ENCODE measurements at places on chromosomes 16 and 17.

GRCh38 chr17:5580969-5581368 is 3.3 kb downstream of the NLRP1 start:
- no peak for DNase-seq

GRCh38 chr17:12983991-12984884 is 33.6 kb downstream of the ELAC2 start:
- peak; percentile 34 for DNase-seq

DNA sequence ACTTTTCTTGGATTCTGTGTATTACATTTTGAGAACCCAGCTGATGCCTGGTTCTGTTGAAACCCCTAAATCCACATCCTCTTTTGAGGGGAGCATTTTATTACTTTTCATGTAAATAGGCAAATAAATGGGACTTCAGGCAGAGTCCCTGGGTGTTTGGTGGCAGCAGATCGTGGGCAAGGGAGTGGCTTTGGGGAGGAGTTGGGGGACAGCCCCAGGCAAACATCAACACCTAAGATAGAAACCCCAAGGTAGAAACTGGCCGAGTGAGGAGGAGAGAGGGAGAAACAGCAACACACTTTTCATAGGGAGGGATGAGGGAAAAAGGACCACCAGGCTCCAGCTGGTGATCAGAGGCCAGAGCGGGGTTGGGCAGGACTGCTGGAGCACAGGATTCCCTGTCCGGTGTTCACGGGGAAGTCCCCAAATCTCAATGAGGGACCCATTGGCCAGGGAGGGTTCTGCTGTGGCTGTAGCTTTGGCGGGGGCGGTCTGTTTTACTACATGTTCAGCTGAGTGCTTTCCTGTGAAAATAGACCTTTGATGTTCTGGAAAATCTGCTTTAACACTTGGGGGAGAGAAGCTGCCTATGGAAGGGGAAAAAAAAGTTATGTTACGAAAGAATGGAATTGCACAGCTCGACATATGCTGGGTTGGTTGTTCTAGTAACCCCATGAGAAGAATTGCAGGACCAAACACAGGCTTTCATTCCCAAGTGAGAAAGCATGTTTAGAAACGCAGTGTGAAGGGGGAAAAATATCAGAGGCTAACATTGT is 46.6 kb downstream of the MSI2 start:
- no peak for DNase-seq

DNA sequence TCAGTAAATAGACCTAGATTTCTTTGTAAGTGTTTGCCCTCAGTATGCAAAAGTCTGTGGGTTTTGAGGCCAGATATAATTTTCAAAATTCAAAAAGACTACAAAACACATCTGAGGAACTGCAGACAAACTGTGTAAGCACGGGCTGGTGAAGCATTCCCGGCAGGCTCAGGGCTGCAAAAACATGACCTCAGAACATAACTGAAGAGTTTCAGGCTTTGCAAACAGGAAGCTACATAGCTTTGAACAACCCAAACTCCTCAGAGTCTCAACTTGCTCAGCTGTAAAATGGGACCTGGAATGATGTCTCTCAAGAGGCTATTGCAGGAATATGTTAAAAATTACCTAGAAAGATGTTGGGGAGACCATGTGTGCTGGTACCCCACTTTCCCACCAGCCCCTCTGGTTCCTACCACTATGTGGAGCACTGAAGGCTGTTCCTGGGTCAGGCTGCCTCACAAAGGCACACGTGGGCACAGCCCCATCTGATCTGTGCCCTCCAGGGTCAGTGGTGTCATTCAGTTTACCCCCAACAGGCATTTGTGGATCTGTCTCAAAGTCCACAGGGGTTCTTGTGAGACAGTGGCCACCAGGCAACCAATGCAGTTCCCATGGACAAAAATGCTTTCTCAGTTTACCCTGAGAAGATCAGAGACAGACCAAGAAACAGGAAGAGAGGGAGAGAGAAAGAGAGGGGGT is 72.9 kb downstream of the CREBBP start:
- DNase-seq, result no peak

DNA sequence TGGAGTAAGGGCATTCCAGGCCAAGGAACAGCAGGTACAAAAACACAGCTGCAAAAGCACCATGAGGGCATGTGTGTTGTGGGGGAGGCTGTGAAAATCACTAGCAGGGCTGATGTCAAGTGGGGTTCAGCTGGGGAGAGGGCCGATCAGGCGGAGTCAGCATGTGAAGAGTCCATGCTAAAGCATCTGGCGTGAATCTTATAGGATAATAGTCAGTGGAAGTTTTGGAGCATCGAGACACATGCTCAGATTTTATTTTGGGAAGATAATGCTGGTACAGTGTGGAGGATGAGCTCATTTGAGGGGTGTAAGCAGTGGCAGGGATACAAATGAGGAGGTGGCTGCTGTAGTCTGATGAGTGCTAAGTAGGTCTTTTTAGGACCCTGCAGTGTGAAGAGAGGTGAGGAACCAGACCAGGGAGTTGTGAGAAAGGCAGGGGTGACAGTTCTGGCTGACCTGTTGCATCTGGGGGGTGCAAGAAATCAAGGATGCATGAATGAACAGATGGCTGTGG is 30.3 kb downstream of the MMD start:
- DNase-seq, result no peak

GRCh38 chr17:43799047-43799446 is 18.8 kb downstream of the CFAP97D1 start:
- no peak for DNase-seq

DNA sequence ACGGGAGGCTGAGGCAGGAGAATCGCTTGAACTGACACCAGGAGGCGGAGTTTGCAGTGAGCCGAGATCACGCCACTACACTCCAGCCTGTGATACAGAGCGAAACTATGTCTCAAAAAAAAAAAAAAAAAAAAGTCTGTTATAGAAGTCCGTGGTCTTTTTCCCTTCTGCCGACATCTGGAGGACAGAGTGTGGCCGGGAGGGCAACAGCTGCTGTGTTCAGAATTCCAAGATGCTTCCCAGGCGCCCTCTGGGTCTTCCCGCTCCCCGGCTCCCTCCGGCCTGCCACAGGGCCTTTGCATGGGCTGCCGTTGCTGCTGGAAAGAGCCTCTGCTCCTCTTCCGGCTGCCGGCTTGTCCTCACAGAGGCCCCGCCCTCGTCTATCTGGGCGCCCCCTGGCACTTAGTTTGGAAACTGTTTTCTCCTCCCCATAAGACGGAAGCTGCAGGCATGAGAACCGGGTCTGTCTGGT is 2.4 kb upstream of the CACNA1H start:
- peak; percentile 57 for DNase-seq

DNA sequence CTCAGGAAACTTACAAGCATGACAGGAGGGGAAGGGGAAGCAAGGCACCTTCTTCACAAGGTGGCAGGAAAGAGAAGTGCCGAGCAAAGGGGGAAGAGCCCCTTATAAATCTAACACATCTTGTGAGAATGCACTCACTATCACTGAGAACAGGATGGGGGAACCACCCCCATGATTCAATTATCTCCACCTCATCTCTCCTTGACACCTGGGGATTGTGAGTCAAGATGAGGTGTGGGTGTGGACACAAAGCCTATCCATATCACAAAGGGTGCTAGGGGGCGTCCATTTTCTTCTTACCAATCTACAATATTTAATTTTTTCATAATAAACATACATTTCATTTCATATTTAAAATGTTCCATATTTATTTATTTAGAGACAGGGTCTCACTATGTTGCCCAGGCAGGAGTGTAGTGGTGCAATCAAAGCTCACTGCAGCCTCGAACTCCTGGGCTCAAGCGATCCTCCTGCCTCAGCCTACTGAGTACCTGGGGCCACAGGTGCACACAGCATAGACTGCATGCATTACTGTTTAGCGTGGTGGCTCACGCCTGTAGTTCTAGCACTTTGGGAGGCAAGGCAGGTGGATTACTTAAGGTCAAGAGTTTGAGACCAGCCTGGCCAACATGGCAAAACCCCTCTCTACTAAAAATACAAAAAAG is 26.5 kb upstream of the FAAP100 start:
- no peak for DNase-seq

- peak; percentile 69 for DNase-seq
Measured at GRCh38 chr17:59521465-59522126, 43.8 kb upstream of the DHX40 start.

DNA sequence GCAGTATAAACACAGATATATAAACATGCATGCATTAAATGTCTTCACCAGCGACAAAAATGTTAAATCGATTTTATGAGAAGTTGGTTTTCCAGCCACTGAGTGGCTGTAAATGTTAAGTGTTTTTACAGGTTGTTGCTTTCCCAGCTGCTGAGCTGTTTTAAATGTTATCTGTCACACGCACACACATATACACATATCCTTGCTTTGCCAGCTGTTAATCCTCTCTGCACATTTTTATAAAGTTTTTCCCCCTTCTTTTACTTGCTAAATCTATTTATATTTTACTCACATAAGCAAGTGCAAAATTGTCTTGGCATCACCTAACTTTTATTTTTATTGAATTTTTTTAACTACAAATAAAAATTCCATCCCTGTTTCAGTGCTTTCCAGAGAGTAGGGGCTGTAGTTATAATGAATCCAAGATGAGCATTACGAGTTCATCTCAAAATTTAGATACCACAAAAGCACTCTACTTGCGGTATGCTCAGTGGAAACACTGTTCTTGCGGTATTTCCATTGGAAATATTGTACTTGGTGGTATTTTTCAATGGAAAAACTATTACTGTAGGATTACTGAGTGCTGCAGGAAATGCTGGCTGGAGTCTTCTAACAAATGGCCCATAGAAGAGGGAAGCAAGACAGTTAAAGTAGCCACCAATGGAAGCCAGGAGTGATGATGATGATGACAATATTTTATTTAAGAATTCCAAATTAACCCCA is 124.9 kb upstream of the KCNJ16 start:
- DNase-seq, result peak; percentile 61

GRCh38 chr17:80023481-80024205 is 12.0 kb downstream of the TBC1D16 start:
- peak; percentile 17 for DNase-seq

DNA sequence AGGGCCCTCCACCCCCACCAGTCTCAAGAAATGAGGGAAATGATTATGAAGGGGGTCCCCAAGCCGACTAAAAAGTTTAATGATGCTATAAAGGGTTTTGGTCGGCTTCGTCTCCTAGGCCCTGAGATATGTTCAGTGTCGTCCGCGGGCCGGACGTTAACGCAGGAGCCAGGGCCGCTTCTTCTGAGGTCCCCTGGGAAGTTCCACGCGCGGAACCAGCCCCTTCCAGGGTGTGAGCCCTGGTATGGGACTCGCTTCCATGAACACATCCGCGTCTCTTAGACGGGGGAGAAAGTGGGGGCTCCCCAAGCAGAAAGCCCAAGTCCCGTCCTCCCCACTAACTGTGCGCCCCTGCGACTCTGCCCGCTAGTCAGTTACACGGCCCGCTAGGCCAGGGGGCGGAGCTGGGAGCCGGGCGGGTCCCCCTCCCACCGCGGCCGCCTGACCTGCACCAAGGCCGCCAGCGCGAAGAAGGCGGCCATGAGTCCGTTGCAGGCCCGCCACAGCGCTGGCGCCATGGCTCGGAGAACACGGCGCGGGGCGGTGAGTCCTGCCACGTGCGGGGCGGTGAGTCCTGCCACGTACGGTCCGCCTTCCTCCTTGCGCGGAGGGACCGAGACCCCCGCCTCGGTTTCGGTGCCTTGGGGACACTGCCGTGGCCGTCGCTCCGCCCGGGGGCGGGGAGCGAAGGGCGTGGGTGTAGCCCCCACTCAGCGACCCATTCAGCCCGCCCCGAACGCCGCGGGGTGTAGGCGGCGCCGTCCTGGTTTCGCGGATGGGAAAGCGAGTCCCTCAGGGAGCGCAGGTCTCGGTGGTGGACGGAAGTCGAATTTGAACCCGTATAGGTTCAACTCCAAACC is at the start of gene TMEM220:
Gene TMEM220, minus strand, starts transcription at position 690 of the 860 bp plus-strand sequence. Its CDS starts 172 bp downstream, at position 518.
- DNase-seq, result peak; percentile 81

GRCh38 chr17:700504-701094 is 14.0 kb downstream of the VPS53 start:
- peak; percentile 60 for DNase-seq

- DNase-seq, result no peak
Measured at GRCh38 chr17:82799591-82799990, 40.2 kb downstream of the ZNF750 start.

DNA sequence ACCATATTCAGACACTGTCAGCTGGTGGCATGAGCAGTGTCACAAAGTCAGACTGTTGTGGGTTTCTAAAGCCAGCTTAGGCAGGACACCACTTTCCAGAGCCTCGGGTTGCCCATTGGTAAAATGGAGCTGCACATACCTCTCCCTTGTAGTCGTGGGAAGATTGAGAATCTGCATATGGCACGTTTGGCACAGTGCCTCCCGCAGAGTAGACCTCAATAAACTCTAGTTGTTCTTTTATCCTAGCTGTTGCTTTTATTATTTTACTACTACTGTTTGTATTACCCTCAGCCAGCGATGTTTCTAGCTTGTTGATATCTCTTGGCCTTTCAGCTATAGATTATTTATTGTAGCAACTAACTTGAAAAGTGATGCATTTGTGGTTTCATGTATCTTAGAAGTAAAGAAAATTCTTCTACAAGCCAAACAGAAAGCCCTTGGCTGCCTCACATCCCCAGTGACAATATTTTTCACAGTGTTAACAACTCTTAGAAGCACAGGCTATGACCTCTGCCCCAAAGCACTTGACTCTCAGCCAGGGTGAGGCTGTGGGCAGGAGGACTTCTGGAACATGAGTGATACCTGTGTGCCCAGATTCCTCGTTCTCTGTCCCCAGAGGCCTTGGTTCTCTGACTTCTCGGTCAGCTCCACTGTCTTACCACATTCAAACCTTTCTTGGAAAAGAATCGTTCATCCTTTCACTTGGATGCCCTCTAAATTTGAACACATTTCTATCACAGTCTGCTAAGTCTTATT is 351.6 kb downstream of the SNX29 start:
- DNase-seq, result no peak

DNA sequence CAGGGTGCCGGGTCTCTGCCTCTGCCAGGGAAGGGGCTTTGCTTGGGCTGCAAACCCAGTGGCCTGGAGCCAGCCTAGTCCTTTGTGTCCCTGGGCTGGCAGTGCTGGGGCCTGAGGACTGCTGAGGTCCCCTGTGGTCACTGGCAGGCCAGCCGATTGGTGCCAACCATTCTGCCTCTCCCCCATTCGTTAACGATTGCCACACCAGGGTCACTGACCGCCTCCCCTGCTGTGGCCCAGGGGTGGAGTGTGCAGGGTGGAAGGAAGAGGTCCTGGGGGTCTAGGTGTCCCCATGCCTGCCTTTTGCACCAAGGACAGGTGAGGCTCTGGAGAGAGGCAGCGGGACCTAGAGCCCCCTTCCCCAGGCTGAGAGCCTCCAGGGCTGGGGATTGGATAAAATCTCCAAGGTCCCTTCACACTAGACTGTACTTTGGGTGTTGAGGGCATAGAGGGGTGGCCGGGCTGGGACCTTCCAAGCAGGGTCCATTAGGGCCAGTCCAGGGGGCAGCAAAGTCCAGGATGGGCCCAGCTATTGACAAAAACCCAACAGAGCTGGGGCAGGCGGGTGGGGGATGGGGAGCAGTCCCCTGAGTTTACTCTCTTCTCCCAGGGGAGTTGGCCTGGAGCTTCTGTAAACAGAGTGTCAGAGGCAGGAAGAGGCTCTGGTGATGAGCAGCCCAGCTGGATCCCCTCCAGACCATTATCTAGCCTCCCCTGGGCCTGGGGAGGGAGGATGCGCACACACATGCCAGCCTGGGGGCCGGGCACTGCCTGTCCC is 1.1 kb downstream of the VASN start:
- DNase-seq, result peak; percentile 88

GRCh38 chr16:62272035-62272434 is 235.8 kb upstream of the CDH8 start:
- DNase-seq, result no peak

- no peak for DNase-seq
Measured at GRCh38 chr17:50871364-50871763, 5.2 kb upstream of the TOB1 start.

All from fibroblast of villous mesenchyme (primary cell).